Karpas-422 (cell line): ENCODE measurements at places on chromosomes 2 and 18. TPM values are rescaled to one million over a fixed set of nuclear protein-coding genes. Genes with fewer than 3 reads are reported as not detected.

Gene NT5C1B
- total RNA-seq: not detected in 2 replicates

Gene CTLA4
- not detected in 2 replicates for total RNA-seq

Gene SLC14A1
- total RNA-seq: 1.1 TPM in 1 of 2 replicates, not detected in the other

Gene TLX2
- total RNA-seq: 0.25 and 2.5 TPM in 2 replicates

Gene NPHP1
- 1.5 and 3.2 TPM in 2 replicates for total RNA-seq
